Stimulated activated CD4-positive, alpha-beta T cell treated with anti-CD3 and anti-CD28 coated beads, Interleukin-4, amount 100 ng/mL, for 24 hours (primary cell): ENCODE measurements at places on chromosomes 12 and 14.

DNA sequence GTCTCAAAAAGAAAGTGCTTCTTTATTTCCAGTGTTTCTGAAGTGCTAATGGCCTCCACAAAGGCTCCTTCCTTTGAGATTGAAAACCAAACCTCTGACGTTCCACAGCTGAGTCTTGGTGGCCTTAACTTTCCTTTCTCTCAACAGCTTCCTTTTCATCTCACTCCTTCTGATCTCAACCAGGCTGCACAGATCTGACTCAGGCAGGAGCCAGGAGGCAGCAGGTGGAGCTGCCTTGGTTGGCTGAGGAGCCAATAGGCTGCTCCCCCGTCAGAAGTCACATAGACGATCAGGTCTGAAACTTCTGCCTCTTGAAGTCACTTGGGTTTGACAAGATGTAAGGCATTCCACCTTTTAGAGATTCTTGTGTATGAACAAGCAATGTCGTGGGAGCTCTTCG is 9.1 kb upstream of the KCNA5 start:
- DNase-seq: no peak

GRCh38 chr12:92619730-92620684 is 82.8 kb upstream of the PLEKHG7 start:
- no peak for DNase-seq

GRCh38 chr12:65937161-65937641 is 112.9 kb downstream of the HMGA2 start:
- DNase-seq: no peak

GRCh38 chr14:101072945-101073597 is 169.5 kb upstream of the RTL1 start:
- DNase-seq: no peak

DNA sequence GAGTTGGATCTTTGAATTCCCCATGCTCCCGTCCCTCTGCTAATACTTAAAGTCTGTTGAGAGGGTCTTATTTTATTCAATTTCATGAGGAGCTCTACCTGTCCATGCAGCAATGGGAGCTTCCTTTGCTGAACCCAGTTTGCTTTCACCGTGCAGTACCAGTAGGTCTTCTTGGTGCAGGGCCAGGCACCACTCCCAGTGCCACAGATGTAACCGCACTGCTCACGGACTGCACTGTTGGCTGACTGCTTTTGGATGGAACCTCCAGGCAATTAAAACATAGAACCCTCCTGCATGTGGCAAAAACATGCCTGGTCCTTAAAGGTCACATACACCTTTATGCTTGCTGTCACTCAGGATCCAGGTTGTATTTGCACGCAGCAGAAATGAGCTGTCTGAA is 9.3 kb upstream of the CABP1 start:
- DNase-seq: no peak

DNA sequence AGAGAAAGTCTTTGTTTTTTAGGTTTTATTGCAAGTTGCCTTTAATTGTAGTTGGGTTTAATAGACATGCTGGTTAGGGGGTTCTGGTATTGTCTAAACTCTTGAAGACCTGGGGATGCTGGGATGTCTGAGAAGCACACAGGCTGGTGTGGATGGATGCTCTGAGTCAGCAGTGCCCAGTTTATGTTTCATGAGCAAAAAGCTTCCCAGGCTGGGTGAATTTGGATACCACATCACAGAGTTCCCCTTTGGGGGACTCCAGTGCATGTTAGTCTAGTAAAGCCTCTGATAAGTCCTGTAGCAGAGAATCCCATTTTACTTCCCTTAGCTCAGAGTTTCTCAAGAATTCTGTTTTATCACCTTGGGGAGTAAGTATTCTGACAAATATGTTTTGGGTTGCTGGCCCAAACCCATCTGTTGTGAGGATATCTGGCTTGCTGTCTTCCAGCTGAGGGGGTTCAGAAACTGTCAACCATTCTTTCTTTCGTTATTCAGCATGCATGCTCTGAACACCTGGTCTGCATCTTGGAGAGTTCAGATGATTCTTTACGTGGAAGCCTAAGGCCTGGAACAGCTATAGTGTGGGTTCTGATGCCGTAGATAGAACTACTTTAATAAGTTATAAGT is 509.1 kb downstream of the VRK1 start:
- DNase-seq: peak; percentile 12

- DNase-seq: no peak
Measured at GRCh38 chr14:91901449-91902226, 34.3 kb upstream of the TC2N start.

DNA sequence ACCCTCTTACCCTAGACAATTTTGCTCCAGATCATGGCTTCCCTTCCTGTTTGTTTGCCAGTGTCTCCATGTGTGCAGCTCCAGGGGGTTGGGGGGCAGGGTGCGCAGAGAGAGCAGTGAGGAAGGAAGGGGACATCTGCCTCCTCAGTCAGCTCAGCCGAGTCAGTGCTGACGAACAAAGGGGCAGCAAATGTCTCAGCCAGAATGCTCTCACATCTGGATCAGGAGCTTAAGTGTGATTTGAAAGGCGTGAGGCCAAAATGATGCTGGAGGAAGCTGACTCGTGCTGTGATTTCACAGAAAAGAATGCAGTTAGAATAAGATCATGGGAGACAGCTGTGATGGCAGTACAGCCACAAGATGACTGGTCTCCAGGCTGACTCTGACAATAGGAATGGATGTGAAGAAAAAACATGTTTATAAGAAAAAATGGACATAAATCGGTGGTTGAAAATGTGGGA is 27.1 kb upstream of the CDK17 start:
- DNase-seq: peak; percentile 11

- DNase-seq: no peak
Measured at GRCh38 chr12:82682851-82683261, 3.9 kb upstream of the TMTC2 start.

DNA sequence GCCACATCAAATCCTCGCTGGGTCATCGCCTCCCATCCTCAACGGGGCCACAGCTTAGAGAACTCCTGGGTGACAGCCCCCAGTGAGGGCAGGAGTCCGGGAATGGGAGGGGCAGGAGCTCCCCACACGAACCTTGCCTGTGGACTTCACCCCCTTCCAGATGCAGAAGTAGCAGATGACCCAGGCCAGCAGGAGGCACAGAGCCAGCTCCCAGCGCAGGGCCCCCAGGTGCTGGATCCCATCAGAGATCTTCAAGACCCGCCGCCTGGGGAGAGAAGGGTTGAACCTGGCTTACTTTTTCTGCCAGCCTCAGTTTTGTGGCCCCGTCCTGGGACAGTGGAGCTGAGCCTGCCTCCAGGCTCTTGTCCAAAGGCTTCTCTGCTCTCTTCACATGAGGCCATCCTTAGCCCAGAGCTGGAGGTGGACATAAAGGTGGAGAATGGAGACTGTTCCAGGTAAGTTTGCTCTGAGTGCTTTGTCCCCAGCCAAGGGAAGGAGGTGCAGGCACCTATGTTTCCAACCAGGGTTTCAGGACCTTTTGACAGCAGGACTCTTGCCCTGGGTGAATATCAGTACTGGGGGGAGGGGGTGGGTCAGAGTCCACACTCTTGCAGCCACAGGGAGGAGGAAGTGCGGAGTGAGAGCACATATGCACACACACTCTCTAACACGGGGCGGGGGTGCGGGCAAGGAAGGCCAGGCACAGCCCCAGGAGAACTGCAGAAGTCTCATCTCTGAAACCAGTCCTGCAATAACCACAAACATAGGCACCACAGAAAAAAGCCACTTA is 23.3 kb upstream of the SLC6A12 start:
- no peak for DNase-seq

DNA sequence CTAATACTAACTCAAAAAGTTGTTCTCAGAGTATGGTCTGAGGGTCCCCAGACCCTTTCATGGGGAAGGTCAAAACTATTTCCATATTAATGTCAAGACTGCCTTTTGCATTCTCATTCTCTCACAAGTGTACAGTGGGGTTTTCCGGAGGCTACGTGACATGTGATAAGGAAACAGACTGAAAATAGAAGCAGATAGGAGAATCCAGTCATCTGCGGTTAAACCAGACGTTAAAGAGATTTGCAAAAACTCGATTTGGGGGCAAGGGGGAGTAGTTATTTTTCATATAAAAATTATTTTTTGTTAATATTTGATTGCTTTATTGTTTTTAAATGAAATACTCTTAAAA is 1.0 kb upstream of the NAP1L1 start:
- peak; percentile 62 for DNase-seq

DNA sequence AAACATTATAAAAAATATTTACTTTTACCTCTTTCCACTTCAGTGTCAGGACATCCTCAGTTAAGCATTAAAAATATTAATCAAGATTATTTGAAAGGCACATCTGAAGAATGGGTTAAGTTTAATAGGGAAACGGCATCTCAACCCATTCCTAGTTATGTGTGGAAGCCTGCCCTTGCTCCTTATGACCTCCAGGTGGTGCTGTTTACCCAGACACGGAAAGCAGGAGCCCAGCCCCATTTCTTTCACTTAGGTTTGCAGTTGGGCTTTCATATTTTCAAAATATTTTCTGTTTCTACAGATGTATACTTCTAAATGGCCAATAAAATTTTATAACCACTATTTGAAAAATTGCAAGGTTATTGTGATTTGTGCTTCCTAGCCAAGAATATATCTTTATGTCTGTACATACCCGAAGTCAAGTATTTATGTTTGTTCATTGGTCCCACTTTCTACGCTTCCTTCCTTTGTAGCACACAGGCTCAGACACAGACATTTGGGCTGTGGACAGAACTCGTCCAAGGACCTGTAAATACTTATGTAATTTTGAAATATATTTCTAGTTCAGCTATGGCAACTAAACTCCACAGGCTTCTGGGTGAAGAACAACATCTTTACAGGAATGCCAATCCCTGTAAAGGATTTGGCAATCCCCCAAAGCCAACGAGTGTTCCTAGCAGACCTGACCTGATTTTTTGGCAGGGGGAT is 247.1 kb downstream of the AKAP6 start:
- DNase-seq: peak; percentile 34

DNA sequence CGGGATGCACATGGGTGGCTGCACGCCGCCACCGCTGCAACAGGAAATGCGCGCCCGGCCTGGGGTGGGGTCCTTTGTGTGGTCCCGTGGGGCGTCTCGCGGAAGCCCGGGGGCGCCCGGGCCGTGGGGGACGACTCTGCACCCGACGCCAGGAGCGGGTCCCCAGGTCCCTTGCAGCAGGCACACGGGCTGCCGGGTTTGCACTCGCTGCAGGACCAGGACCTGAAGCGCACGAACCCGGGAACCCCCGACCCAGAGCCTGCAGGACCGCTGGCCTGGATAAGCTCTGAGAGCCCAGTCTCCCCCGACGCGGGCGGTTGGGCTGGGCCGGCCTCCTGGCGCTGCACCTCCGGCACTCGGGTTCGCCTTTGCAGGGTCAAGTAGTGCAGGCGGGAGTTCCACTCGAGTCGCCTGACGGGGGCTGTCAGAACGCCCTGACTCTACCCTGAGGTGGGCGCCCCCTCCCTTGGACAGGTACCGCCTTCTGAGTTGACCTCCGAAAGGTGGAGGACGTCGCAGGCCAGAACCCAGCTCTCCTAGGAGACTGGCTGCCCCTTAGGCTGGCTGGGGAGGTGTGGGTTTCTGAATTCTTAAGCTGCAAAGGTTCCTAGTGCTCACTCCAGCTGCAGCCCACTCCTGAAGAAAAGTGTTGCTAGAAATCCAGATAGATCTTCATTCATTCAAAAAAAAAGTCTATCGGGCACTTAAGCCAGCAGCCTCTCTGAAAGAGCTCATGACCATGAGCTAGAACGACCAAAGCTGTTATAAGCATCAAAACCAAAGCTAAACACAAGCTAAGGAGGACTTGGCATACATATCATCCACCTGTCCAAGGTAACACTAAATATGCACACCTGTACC is 68.0 kb downstream of the RNF34 start:
- DNase-seq: no peak

GRCh38 chr14:99028041-99028440 is 244.0 kb downstream of the BCL11B start:
- DNase-seq: no peak

DNA sequence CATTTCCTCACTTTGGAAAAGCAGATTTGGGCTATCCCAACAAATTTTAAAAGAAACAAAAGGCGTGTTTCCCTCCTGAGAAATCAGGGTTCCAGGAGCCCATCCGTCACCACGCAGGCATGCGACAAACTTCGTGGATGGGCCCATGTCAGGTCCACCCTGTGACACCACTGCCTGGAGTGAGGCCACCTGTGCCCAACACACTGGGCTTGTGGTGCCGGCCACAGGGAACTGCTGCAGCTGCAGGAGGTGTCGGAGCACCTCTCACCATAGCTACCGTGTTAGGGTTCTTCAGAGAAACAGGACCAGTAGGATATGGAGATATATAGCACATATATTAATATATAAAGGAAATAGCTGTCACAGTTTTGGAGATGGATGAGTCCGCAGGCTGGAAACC is 53.0 kb upstream of the BCL11B start:
- DNase-seq: no peak

- peak; percentile 6 for DNase-seq
Measured at GRCh38 chr12:39145175-39145999, 240.0 kb upstream of the CPNE8 start.

GRCh38 chr14:101118746-101119591 is 215.4 kb upstream of the RTL1 start:
- DNase-seq: no peak

DNA sequence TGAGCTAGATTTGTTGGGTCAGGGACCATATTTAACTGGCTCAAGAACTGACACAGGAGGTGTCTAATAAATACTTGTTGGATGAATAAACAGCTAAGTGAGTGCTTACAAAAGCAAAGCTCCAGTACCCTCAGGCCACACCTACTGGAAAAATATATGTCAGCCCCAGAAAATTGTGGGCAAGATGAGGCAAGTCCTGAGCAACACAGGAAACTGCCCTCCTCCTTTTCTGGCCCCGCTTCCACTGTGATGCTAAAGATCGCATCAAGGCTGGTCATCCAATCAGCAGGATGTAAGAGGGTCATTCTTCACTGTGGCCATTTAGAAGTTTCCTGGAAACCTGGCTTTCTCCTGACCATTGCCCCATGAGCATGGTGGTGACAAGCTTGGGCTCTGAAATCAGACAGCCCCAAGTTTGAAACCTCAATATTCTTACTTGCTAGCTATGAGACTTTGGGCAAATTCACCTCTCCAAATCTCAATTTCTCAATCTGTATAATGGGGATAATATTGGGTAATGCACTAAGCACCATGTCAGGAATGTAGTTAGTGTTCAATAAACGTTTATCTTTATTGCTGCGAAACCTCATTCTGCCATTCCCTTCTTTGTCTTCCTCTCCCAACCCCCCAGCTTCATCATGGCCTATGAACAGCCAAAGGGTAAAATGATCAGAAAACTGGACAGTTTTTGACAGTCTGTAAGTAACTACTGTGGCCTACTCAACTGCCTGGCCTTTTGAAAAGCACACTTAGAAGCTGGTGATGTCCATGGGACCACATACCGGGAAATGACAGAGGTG is 139.3 kb upstream of the PZP start:
- no peak for DNase-seq

DNA sequence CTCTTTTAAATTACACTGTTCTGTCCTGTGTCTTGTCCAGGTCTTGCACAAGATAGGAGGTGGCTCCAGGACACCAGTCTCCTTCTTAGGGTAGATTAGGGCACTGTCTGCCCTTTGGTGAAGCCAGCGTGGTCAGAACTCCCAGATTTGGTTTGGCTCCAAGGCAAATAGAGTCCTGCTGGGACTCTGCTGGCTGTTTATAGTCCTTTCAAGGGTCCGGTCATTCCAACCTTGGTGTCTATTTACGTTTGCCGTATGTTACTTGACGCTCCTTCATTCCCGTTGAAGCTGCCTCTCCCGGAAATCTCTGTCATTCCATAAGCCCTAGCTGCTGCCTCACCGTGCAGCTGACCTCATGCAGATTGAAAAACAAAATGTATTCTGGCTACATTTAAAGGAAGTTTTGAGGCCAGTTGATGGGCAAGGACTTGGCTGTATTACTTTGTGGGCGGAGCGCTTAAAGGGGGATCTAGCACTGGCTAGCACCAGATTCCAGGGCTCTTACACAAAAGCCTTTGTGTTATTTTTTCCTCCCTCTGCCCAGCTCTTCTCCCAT is 180.6 kb downstream of the AKAP6 start:
- no peak for DNase-seq

GRCh38 chr14:55136885-55137786 is 8.1 kb downstream of the LGALS3 start:
- no peak for DNase-seq
